Activated CD4-positive, alpha-beta memory T cell treated with anti-CD3 and anti-CD28 coated beads, Interleukin-2, amount 10 ng/mL, durations not matched to agents 7 days and 5 days (primary cell): ENCODE measurements at places on chromosomes 13 and 19.

DNA sequence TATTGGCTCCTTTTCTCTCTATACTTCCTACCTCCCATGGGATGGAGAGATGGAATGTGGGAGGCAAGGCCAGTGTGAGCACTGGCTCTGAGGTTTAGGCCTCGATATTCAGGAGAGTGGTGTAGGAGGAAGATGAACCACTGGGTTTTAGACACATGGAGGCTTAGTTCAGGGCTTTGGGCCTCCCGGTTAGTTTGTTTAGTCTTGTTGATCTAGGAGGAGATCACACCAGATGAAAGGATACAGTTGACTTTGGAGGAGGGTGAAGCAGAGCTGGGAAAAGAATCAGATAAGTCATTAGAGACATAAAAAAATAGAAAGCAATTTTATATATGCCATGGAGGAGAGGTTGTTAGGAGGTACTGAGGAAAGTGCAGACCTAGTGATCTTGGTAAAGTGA is 30.9 kb downstream of the RNASEH2B start:
- no peak for DNase-seq

- DNase-seq = no peak
Measured at GRCh38 chr19:6415591-6416190, 8.9 kb downstream of the KHSRP start.

GRCh38 chr19:46471116-46471733 is at the start of gene PNMA8A:
Gene PNMA8A, minus strand, starts transcription at chr19:46471563. Its CDS starts 528 bp downstream, at chr19:46471035.
- DNase-seq = no peak

GRCh38 chr13:72694314-72694713 is 33.1 kb downstream of the MZT1 start:
- no peak for DNase-seq

GRCh38 chr13:41568143-41568971 is 111.0 kb downstream of the RGCC start:
- no peak for DNase-seq

DNA sequence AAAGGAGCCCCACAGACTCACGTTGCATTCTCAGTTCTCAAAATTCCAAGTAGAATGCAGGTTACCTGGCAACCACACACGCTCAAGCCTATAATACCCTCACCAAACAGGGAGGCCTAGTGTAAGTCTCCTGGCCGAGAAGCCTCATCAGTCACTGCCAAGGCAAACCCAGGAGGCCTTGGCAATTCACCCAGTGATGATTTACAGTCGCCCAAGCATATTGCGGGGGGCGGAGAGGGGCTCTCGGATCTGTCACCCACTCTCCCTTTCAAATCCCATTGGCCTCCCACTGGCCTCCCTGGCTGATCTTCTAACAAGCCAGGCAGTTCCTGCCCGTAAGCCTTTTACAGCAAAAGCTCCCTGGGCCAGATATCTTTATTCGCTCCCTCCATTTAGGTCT is 1.1 kb downstream of the AKAP8L start:
- DNase-seq = no peak

- DNase-seq = no peak
Measured at GRCh38 chr13:51004918-51005460, 95.4 kb downstream of the RNASEH2B start.
